ENCODE measurements at places on chromosomes 5 and 9.

GRCh38 chr5:36655161-36655560 is 48.8 kb downstream of the SLC1A3 start:
- H3K4me3 ChIP-seq = no peak overlapping the region
- no peaks in the 10 kb centered on the region for H3K36me3 ChIP-seq
- H3K4me1 ChIP-seq = no peaks in the 10 kb centered on the region
- no peak overlapping the region for H3K27ac ChIP-seq

DNA sequence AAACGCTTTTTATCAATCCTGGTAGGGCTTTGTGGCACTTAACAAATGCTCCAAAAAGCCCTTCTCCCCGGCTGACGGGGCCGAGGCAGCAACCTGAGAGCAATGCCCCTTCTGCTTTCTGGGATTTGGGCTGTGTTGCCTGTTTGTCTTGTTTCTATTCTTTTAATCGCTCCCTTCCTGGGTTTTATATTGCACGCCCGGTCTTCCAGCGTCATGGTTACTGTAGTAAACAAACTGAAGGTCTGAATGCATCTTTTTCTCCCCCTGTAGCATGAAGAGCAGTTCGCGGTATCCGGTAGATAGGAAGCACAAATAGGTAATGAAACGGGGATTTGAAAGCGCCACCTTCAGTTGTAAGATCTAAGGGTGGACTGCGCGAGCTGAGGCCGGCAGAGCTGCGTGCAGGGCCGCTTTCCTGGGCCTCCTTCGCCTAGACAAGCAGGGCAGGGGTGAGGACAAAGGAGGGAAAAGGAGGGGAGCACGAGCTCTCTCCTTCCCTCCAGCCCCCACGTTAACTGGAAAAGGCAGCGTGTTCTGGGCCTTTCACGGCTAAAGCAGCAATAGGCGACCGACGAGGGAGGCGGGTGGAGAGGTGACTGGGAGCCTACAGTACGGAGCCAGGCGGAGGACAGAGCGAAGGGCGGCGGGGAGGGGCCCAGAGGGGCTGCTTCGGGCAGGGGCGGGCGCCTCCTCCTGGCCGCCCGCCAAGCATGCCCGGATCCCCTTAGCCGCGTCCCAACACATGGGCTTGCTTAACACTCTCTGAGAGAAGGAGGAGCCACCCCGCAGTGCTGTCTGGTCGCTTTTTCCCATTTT is 49.3 kb upstream of the ZNF366 start:
- peak overlapping the region; percentile 11 for H3K4me3 ChIP-seq
- no peaks in the 10 kb centered on the region for H3K36me3 ChIP-seq
- H3K27ac ChIP-seq = peak overlapping the region; percentile 80
- H3K27me3 ChIP-seq = no peaks in the 10 kb centered on the region

DNA sequence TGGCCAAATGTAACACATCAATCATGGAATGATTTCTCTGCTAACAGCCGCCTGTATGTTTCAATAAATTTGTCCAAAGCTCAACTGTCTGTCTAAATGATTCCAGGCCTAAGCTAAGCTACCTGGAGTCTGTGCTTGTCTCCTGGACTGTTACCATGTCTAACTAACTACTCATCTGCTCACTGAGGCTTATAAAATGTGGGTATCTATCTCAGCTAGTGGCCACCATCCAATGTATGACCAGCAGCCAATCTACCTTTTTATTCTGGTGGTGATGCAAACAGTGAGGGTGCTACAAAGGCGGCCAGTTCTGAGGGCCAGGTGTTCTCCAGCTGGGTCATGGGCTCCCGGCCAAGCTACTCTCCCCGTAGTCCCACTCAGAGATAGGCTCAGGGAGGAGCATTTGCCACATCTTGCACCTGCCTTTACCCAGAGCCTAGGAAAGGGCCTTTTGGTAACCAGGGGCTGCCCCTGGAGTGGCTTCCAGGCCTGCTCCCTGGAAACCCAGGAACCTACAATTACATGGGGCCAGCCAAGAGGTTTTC is 59.1 kb downstream of the PFDN1 start:
- H3K27me3 ChIP-seq = no peaks in the 10 kb centered on the region
- no peak overlapping the region for H3K4me3 ChIP-seq
- no peaks in the 10 kb centered on the region for H3K36me3 ChIP-seq
- peaks cover 6% of the 10 kb centered on the region for H3K4me1 ChIP-seq

DNA sequence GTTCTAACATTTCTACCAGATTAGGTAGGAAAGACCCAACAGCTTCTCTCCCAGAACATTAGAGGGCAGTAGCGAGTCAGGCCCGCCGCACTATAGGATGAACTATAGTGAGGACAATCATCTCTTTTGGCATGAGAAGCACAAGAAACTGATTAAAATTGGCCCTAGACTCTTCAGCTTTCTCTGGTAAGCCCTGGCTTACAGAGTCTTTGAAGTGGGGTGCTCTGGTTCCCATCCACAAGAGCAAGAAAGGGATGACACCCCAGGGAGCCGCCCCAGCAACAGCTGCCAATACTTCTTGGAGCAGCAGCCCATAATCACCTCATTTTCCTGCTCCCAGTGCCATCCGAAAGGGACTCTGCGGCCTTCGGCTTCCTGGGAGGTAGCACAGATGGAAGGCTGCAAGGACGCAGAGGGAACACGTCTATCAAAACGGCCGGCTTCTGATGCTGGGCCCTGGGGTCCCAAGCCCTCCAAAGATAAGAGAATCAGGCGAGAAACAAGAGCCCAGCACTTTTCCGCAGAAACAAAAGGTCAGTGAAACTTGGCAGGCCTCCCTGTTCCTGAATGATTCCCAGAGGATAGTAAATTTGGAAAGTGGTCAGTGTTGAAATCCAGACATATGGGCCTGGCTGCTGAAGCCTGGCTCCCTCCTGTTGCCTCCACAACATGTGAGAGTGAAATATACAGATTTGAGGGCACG is 69.3 kb downstream of the HSD17B3 start:
- peak; percentile 75 for DNase-seq
- no peaks in the 10 kb centered on the region for H3K4me1 ChIP-seq
- peak overlapping the region; percentile 67 for H3K27ac ChIP-seq
- no peaks in the 10 kb centered on the region for H3K36me3 ChIP-seq
- H3K4me3 ChIP-seq = no peak overlapping the region
- H3K27me3 ChIP-seq = no peaks in the 10 kb centered on the region

DNA sequence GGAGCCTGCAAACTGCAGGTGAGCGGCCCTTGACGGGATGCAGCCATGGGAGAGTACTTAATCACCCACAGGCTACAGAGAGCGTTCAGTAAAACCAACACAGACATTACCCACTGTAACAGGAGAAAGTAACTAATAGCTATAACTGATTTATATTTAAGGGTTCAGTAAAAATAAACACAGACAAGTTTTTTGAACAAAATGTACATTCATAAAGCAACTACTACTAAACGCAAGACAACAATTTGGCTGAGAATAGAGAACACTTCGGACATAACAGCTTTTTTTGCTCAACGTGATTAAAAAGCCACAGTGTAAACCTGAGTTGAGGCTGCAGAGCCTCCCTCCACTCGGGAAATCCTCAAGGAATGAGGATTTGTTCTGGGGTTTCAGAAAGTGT is 61.7 kb downstream of the LIFR start:
- no peaks in the 10 kb centered on the region for H3K36me3 ChIP-seq
- H3K27me3 ChIP-seq = no peaks in the 10 kb centered on the region

- H3K36me3 ChIP-seq = no peaks in the 10 kb centered on the region
- no peak overlapping the region for H3K4me3 ChIP-seq
- no peaks in the 10 kb centered on the region for H3K4me1 ChIP-seq
Measured at GRCh38 chr5:170288551-170288950, 9.0 kb downstream of the LCP2 start.

DNA sequence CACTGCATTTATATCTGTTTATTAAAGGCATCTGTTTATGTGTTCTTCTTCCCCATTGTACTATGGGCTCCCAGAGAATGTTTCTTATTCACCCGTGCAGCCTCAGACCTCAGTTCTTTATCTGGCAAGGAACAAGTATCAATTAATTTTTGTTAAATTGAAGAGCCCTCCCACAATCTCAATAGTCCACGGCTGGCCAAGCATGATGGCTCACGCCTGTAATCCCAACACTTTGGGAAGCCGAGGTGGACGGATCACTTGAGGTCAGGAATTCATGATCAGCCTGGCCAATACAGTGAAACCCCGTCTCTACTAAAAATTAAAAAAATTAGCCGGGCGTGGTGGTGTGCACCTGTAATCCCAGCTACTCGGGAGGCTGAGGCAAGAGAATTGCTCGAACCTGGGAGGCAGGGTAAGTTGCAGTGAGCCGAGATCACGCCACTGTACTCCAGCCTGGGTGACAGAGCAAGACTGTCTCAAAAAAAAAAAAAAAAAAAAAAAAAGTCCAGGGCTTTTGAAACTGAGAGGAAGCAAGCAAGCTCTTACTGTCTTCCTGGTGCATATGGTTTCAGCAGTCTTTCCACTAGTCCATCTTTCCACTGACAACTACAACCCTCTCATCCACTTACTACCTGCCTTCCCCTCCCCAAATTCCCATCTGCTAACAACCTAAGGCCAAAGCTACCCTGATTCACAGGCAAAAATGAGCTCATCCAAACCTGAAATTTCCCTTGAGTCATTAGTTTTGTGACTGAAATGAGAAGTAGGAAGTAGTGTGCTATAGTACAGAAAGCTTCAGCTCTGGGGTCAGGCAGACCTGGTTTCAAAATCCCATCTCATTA is 2.3 kb upstream of the HK3 start:
- no peak for DNase-seq
- H3K27me3 ChIP-seq = no peaks in the 10 kb centered on the region
- no peaks in the 10 kb centered on the region for H3K4me1 ChIP-seq
- H3K4me3 ChIP-seq = no peak overlapping the region

GRCh38 chr5:159231167-159231566 is 21.8 kb upstream of the RNF145 start:
- no peak overlapping the region for H3K27ac ChIP-seq
- no peaks in the 10 kb centered on the region for H3K4me1 ChIP-seq
- H3K36me3 ChIP-seq = no peaks in the 10 kb centered on the region
- no peaks in the 10 kb centered on the region for H3K27me3 ChIP-seq
- no peak overlapping the region for H3K4me3 ChIP-seq

DNA sequence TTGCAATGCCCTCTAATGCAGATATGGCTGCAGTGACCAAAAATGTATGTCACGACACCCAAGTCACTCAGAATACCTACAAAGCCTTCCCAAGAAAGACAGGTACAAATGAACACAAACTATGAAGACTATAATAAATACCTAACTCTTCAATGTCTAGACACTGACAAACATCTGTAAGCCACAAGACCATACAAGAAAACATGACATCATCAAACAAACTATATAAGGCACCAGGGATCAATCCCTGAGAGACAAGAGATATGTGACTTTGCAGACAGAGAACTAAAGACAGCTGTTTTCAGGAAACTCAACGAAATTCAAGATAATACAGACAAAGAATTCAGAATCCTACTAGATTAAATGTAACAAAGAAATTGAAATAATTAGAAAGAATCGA is 603.7 kb downstream of the CDH9 start:
- H3K27me3 ChIP-seq = no peaks in the 10 kb centered on the region
- no peak overlapping the region for H3K27ac ChIP-seq
- no peak overlapping the region for H3K4me3 ChIP-seq
- H3K4me1 ChIP-seq = no peaks in the 10 kb centered on the region
- no peak for DNase-seq
- no peaks in the 10 kb centered on the region for H3K36me3 ChIP-seq

DNA sequence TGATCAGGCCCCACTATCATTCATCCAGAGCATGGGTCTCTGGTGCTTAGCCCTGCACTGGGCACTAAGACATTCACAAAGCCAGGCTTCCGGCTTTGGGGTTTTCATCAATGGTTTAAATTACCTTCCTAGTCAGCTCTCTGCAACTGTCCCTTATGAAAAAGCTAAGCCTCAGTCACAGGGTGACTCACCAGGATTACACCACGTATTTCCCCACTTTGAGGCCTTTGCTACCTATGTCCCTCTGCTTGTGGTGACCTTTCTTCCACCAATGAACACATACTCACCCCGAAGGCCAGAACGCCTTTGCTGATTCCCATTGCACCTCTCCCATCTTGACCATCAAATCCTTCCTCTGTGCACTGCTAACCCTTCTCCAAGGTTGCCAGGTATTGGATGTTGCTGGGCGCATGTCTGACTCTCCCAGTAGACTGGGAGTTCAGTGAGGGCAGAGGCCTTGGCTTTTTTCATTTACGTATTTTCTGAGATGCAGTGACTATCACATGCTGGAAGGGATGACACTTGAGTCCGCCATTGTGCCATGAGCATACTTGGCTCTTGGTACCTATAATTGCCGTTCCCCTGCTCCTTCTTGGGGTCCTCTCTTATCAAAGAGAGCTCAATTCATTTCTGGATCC is 58.7 kb upstream of the TNFSF8 start:
- no peak for DNase-seq
- no peaks in the 10 kb centered on the region for H3K4me1 ChIP-seq
- no peak overlapping the region for H3K4me3 ChIP-seq
- H3K27ac ChIP-seq = no peak overlapping the region

GRCh38 chr9:30697958-30698357 is 1686.5 kb upstream of the ACO1 start:
- H3K36me3 ChIP-seq = no peaks in the 10 kb centered on the region
- H3K27me3 ChIP-seq = no peaks in the 10 kb centered on the region
- DNase-seq = no peak
- no peaks in the 10 kb centered on the region for H3K4me1 ChIP-seq
- no peak overlapping the region for H3K27ac ChIP-seq

- no peak for DNase-seq
- no peaks in the 10 kb centered on the region for H3K36me3 ChIP-seq
- H3K4me1 ChIP-seq = peaks cover 5% of the 10 kb centered on the region
- H3K4me3 ChIP-seq = peak overlapping the region; percentile 100
- H3K27me3 ChIP-seq = no peaks in the 10 kb centered on the region
Measured at GRCh38 chr5:138033386-138033808, 518 bp upstream of the FAM13B start.

GRCh38 chr5:102283102-102283797 is 12.8 kb downstream of the SLCO4C1 start:
- DNase-seq = no peak
- H3K4me3 ChIP-seq = no peak overlapping the region
- H3K27ac ChIP-seq = no peak overlapping the region

DNA sequence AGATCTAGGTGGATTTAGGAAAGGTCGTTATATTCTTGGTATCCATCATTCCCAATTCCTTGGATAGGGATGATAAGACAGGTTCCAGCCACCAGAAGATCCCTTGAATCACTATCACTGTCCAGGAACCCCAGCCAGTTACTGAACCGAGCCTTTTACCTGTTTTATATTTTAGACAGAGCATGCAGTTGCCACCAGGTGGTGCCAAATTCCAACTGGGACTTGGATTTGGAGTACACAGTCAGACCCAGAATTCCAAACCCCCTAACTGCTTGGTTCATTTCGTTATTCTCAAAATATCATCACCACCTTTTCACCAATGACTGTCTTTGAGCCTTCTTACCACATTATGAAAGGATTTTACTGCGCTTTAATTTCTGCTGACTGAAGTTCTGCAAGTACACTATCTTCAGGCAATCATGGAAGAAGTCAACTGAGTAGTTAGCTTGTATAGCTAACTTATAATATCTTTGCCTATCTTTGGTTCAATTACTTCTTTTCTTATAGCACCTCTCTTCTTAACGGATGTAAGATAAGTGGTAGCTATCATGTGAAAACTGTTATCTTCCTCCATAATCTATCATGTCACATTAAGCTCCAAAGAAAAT is 191.8 kb downstream of the PRR16 start:
- no peaks in the 10 kb centered on the region for H3K36me3 ChIP-seq
- H3K27ac ChIP-seq = no peak overlapping the region
- no peaks in the 10 kb centered on the region for H3K27me3 ChIP-seq
- DNase-seq = no peak
- H3K4me1 ChIP-seq = no peaks in the 10 kb centered on the region
- no peak overlapping the region for H3K4me3 ChIP-seq

Data from uterus (tissue), 4 donors.